ENCODE measurements at places on chromosomes 7 and 10.
A peak's percentile ranks its signal among the peaks of the same experiment; 100 is the strongest.

GRCh38 chr10:33238643-33239042, 95.8 kb downstream of the NRP1 start:
- no peak for DNase-seq

GRCh38 chr7:142945001-142945400, 5.7 kb downstream of the LLCFC1 start:
- no peak for DNase-seq

DNA sequence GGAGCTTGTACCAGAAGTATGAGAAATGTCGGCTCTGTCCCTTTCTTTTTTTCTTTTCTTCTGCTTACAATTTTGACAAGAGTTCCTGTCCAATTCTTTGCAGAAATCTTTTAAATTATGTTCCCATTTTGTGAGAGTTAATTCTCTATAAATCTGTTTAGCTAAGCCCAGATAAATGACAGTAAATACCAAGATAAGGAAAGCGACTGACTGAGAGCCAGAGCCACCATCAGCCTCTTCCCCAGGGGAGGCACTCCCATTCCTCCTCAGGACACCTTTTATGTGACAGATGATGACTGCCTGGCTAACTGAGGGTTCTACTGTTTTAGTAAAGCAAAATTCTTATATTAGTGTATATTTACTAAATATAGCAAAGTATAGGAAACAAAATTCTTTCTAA, 6.9 kb upstream of the GGCT start:
- no peak for DNase-seq

DNA sequence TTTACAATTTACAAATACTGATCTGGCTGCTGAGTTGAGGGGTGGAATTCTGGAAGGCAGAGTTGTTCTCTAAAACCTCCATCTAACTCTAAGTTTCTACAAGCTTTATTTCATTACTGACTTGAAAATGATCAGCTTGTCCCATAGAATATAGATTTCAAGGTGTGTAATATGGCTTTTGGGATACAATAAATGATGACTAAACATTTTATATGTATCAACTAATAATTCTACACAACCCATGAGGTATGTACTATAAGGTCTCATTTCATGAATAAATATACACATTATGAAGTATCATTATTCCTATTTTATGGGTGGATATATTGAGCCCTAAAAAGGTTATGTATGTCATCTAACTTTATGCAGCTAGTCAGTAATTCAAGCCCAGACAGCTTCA, 1214.3 kb upstream of the SORCS1 start:
- no peak for DNase-seq

DNA sequence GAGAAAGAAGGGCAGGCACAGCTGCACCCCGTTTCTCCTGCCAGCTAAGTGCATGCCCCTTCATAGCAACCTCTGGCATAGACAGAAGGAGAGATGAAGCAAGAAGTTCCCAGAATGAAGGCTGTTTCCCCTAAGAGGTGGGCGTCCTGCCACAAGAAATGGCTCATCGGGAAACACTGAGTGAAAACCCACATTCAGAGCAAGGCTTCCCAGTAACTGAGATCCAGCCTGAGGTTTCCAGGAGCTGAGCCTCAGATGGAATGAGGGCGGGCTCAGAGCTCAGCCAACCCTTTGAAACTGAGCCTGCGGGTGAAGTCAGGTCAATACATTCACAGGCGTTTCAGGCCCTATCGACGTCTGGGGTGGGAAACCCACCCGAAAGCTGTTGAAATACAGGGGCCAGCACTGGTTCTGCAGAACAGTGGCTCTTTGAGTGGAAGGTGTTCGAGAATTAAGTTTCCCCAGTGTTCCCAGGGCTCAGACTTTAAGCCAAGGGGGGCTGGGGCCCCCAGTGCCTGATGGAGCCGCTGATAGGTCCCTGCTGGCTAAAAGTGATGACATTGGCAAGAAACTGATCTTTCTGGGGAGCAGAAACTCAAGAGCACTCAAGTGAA, 510.2 kb downstream of the RPS24 start:
- DNase-seq, result peak; percentile 75

GRCh38 chr7:149197675-149198074, 2.3 kb downstream of the ZNF282 start:
- DNase-seq, result no peak

GRCh38 chr7:25527665-25528170, 299.4 kb upstream of the NPVF start:
- no peak for DNase-seq

DNA sequence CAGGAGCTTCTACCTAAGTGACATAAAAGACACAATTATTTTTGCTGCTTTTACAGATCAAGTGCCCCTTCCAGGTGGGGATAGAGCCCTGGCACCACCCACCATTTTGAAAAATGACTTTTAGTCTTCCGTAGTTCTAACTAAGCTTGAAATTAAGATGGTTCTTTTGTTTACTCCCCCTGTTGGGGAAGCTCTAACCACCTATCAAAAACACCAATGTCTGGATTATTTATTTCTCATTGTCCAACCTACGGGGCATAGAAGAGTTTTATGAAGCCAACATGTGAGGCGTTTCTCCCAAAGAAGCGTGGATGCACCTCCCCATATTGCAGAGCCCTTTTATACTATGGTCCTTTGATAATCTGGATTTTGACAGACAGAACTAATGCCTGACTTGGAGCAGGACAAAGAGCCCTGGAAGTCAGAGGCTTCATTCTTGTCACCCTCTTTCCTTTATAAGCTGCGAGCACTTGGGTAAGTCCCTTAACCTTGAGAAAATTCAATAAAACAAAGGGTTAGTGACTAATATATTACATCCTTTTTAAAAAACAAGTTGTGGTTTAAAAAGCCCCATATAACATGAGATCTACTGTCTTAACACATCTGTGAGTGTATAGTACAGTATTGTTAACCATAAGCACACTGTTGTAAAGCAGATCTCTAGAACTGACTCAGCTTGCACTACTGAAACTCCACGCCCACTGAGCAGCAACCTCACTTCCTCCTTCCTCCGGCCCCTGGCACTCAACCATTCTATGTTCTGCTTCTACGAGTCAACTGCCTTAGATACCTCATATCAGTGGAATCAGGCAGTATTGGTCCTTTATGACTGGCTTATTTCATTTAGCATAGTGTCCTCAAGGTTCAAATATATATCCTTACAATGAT, 67.5 kb downstream of the ATXN7L1 start:
- no peak for DNase-seq

DNA sequence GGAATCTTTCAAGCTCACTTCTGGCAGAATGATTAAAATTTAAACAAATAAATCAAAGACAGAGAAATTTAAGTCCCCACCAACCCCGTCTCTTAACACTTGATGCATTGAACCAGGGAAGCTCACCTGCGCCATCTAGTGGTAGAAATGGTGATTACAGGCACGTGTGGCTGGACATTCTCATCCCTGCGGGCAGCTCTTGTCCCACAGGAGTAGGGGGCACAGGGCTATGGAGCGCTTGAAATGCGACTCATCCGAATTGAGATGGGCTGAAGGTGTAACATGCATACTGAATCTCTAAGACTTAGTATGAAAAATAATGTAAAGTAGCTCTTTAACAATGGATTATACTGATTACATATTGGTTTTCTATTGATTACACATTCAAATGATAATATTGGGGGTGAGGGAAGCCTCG, 24.8 kb upstream of the SLIT1 start:
- peak; percentile 84 for DNase-seq

DNA sequence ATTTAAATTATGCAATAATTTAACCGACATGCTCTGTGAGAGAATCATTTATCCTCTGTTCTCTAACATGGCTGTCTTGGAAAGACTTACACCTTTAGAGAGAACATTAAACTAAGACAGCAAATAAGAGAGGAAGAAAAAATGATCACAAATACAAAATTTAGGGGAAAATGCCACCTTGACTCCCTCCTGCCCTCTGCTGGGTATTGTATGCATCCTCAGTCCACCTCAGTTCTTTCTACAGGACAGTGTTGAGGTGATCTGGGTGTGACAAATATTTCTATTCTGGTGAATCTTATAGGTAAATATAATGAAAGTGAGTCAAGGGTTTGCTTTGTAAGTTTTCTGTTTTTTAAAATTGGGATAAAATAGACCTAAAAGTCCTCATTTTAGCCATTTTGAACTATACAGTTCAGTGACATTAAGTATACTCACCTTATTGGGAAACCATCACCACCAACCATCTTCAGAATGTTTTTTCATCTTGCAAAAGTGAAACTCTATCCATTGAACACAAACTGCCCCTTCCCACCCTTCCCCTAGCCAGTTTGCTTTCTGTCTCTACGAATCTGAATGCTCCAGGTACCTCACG, 61.5 kb upstream of the ELMO1 start:
- DNase-seq, result no peak

DNA sequence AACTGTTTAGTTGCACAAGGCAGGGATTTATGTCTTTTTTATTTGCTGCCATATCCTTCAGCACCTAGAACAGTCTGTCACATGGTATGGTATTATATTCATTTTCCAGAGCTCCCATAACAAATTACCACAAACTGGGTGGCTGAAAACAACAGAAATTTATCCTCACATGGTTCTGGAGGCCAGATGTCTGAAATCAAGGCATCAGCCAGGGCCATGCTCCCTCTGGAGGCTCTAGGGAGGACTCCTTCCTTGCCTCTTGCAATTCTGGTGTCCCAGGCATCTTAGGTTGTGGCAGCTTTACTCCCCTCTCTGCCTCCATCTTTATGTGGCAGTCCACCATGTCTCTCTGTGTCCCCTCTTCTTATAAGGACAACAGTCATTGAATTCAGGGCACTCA, 43.1 kb downstream of the MET start:
- DNase-seq, result no peak

- no peak for DNase-seq
Observed at GRCh38 chr7:31633467-31633866, 53.5 kb upstream of the PPP1R17 start.

DNA sequence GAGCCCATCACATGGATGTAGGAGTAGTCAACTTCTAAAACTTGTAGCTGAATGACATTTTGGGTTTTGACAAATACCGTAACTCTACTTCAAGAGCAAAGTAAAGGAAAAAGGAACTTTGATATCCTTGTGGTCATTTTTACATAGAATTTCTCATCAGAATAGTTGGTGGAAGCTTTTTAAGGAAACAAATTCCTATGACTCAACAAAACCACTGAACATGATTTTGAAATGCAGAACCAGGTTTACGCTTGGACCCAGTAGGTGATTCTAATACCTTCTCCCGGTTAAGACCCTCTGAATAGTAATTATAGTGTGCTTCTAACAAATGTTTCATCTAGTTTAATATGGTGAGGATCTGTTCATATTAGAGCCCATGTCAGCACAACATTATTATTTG, 307.8 kb downstream of the GPR37 start:
- no peak for DNase-seq

GRCh38 chr10:23338886-23339285, 5.7 kb downstream of the C10orf67 start:
- no peak for DNase-seq

Measured in ecto neural progenitor cell (in vitro differentiated cells).